ENCODE measurements at places on chromosomes 2 and 18.

DNA sequence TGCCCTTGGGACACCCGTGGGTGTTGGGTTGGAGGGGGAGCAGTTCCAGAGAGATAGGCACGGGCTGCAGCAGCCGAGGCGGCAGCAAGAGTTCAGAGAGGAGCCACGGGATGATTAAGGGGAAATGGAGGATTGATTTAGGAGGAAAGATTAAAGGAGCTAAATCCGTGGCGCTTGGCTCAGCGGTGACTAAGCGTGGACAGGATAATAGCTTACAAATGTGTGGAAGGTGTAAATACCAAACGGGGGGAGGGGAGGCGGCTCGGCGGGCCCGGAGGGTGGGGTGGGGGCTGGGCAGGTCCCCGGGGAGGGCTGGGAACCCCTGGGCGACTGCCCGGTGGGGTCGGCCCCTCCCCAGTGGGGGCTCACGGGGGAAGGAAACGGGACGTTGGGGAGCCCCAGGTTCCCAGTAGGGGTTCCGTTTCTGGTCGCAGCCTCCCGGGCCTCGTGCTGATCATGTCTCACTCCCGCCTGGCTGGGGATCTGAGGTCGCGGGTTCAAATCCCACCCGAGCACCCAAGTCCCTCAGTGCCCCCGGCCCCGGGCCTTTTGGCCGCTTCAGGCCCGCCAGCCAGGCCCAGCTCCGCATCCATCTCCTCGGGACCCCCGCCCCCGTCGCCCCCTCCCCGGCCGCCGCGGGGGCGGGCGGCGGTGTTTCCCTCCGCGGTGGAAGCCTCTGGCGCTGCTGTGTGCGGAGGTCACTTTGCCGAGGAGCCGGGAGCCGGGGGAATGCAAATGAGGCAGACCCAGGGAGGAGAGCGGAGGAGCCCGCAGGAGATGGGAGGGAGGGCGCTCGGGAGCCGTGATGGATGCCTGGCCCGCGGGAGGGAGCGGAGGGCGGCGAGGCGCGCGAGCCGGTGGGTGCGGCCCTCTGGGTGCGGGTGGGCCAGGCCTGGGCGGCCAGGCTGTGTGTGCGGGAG is 8.1 kb downstream of the ASIC4 start:
- DNase-seq: no peak

GRCh38 chr2:36376319-36376765 is 20.8 kb downstream of the CRIM1 start:
- no peak for DNase-seq

- no peak for DNase-seq
These were observed 128.5 kb downstream of the KCNE4 start for GRCh38 chr2:223180463-223180862.

- no peak for DNase-seq
These were observed 7.1 kb upstream of the KLF11 start for GRCh38 chr2:10036095-10036884.

- no peak for DNase-seq
These were observed 50.6 kb downstream of the SLC66A2 start for GRCh38 chr18:79900610-79901570.
